ENCODE measurements at places on chromosomes 7 and 10.

DNA sequence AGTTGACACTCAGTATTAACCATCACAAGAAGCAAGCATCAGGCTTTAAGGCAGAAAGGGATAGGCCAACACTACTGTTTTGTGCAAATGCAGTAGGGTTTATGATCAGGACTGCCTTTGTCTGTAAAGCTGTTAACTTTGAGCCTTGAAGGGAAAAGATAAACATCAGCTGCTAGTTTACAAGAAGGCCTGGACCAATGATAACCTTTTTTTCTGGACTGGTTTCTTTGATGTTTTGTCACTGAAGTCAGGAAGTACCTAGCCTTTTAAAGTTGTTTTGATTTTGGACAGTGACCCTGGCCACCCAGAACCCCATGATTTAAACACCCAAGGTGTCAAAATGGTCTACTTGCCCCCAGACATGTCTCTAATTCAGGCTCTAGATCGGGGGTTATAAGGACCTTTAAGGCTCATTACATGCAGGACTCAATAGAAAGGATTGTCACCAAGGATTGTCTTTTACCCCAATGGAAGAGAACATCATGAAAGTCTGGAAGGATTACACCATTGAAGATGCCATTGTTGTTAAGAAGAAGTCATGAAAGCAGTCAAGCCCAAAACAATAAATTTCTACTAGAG lies 50.1 kb downstream of the CROT start:
- no peak for DNase-seq

- DNase-seq = no peak
Observed at GRCh38 chr7:134062460-134062859, 64.7 kb upstream of the LRGUK start.

- DNase-seq = no peak
Observed at GRCh38 chr10:61757001-61757400, 94.3 kb downstream of the CABCOCO1 start.

- DNase-seq = no peak
Observed at GRCh38 chr7:158997471-158997870, 141.1 kb downstream of the DYNC2I1 start.

DNA sequence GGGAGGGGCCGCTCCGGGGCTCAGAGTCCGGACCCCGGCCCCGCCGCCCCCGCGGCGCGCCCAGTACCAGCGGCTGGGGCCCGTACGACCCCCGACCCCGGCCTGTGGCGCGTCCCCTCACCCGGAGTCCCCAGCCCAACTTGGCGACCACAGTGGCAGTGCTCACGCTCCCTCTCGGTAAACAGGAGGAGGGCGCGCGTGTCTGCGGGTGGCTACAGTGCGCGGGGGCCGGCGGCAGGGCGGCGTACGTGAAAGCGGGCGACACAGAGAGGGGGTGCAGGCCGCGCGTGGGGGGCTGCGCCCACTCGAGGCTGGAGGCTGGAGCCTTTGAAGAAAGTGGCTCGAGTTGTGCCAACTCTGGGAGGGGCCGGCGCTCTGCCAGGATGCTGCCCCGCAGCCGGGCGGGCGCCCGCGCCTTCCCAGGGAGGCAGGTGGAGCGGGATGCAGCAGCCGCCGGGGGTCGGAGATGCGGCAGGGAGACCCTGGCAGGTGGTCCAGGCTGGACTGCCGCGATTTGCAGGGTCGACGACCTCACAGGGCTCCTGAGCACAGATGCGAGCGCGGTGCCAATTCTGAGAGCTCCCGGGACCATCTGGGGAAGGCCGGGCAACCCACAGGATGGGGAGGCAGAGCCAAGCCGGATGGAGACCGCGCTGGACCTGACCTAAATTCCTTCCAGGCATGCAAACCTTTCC lies 655 bp downstream of the PTPRE start:
- DNase-seq = peak; percentile 38

GRCh38 chr7:84149573-84149972 lies 45.0 kb downstream of the SEMA3A start:
- no peak for DNase-seq

- no peak for DNase-seq
Observed at GRCh38 chr10:110772454-110773025, 99.2 kb upstream of the PDCD4 start.

DNA sequence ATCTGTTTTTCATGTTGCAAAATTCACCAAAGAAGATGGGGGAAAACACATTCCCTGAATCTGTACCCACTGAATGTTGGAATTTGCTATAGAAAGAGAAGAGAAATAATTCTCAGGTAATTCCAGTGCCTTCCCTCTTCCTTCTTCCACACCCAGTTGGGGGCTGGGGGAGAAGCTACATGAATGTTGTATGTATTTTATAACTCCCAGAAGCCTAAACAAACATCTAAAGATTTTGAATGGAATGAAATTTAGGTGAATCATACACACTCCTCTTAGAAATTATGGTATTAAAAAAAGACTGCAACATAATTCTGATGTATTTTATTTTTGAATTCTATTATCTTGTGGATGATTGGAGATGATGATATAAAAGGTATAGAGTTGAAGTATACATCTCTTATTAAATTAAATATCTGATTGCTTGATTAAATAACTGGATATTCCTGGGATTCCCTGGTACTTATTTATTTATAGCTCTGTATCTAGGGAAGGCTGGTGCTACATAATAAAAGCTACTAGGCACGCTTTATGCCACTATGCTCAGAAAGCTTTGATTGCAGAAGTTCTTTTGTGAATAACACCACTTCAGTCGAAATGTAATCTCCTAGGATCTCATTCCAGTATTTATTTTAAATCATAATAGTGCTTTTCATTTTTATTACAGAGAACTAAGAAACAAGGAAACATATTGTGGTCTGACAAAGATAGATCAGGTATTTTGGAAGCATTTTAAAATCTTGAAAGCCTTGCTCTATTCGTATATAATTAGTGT lies 98.5 kb downstream of the MCU start:
- no peak for DNase-seq

DNA sequence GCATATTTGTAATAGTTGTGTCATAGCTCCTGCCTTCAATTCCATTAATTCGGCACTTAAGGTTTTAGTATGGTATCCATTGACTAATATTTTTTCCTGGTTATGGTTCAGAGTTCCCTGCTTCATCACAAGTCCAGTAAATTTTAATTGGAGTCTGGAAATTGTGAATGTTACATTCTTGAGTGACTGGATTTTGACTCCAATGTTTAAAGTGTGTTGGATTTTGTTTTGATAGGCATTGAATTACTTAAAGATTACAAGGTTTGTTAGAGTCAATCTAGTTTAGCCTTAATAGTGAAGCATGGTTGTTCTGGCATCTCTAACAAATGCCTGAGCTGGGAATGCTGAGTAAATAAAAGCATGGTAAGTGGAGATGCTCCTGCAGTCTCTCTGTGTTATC lies 326.6 kb upstream of the IGFBP3 start:
- no peak for DNase-seq

GRCh38 chr7:42253316-42253715 lies 16.3 kb upstream of the GLI3 start:
- no peak for DNase-seq

DNA sequence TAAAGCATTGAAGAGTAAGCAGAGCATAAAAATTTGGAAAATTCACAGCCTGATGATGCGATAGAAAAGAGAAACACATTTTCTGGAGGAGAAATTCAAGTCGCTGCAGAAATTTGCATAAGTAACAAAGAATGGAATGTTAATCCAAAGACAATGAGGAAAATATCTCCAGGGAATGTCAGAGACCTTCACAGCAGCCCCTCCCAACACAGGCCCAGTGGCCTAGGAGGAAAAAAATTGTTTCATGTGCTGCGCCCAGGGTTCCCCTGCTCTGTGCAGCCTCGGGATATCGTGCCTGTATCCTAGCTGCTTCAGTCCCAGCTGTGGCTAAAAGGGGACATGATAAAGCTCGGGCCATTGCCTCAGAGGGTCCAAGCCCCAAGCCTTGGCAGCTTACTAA lies 206.8 kb downstream of the TPK1 start:
- DNase-seq = no peak

DNA sequence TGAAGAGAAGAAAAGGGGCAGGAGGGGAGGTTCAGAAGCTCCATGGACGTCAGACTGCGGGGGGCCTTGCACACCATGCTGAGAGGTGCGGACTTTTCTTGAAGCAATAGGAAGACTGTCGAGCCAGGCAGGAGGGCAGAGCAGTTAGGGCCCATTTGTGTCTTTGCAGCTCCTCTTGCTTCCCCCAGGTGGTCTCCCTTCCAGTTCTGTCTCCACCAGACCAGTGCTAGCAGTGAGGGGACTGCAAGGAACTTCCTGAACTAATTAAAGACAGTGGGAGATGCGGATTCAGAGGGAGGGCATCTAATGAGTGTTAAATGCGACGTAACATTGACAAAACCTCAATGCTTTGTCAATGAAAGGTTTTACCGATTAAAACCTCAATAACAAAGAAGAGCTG lies 225.4 kb downstream of the USP6NL start:
- DNase-seq = no peak

DNA sequence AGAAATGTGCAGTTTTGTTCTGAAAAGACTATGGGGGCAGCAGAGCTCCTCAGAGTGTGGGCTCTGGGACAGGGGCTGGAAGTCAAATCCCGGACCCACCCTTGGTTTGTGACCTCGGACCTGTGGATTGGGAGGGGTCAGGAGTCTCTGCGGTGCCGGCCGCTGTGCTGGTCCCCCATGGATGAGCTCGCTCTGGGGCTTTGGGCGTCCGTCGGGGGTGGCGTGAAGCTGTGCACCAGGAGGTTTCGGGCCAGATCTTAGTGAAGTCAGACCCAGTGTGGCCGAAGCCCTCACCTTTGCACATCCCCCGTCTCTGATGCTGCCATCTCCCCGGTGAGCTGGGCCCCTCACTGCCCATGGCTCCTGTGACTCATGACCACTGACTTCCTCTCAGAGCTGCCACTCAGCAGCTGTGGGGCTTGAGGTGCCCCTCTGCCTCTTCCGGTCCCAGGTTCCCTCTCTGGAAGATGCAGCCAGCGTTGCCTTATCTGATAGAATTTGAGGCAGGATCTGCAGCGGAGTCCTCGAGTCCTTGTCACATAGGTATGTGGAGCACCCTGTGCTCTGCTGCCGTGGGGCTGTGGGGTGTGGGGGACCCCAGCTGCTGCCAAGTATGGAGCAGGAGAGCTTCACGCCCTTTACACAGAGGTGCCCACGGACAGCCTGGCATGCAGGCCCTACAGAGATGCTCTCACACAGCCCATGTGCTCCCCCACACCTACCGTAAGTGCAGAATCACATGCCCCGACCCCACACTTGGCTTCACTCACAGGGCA lies 11.4 kb upstream of the SCART1 start:
- no peak for DNase-seq

- DNase-seq = no peak
Observed at GRCh38 chr7:159048656-159049055, 96.0 kb downstream of the VIPR2 start.

GRCh38 chr10:55305285-55305684 lies 504.3 kb upstream of the PCDH15 start:
- DNase-seq = no peak

GRCh38 chr10:32149252-32149955 lies 93.2 kb upstream of the KIF5B start:
- DNase-seq = no peak

GRCh38 chr7:111953611-111954010 lies 252.6 kb downstream of the DOCK4 start:
- DNase-seq = no peak

DNA sequence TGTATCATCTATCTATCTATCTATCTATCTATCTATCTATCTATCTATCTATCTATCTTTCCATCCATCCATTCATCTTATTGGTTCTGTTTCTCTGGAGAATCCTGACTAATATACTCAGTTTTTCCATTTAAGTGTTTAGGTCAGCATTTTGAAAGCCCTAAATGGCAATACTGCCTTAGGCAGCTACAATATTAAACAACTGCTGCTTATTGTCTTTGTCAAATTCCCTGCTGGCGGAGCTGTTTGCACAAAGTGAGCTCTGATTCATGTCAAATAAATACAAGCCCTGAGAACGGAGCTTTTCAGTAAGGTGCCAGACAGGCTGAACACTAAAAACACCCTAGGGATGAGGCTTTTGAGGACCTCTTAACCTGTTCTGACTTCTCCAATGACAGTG lies 7.1 kb upstream of the KLHL7 start:
- no peak for DNase-seq

DNA sequence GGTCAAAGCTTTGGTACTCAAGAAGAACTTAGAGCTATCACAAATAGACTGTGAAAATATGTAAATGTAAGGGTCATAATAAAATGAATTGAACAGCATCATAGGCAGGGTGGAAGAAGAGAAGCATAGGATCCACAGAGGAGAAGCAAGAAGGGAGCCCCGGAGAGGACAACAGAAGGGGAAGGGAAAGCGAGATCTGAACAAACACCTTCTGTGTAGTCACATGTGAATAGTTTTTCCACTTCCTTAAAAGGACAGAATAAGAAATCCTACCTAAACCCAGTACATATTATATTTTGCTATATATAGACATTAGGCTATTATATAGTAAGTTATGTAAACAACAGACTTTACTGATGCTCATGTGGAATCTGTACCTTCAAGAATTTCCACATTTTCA lies 160.2 kb downstream of the DKK1 start:
- no peak for DNase-seq

- DNase-seq = no peak
Observed at GRCh38 chr10:93820434-93820833, 62.7 kb downstream of the LGI1 start.

GRCh38 chr7:50826371-50827172 lies 43.9 kb upstream of the GRB10 start:
- DNase-seq = no peak

- DNase-seq = no peak
Observed at GRCh38 chr10:19862811-19863515, 46.7 kb downstream of the PLXDC2 start.

GRCh38 chr7:48964074-48964473 lies 39.7 kb downstream of the CDC14C start:
- DNase-seq = no peak

DNA sequence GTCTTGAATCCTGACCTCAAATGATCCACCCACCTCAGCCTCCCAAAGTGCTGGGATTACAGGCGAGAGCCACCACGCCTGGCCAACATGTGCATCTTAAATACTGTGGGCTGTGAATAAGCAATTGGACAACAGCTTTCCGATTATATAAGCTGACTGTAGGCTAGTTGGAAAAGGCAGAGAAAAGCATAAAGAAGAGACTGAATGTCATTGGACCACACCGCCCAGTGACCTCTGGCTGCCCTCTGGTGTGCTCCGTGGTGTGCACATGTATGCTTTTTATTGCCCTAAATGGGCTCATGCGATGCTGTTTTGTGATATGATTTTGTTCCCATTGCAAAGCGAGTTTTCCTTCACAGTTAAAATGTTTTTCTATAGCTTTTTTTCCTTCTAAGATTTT lies 15.4 kb upstream of the CSGALNACT2 start:
- DNase-seq = no peak

- no peak for DNase-seq
Observed at GRCh38 chr7:121002757-121003200, 14.3 kb downstream of the CPED1 start.

DNA sequence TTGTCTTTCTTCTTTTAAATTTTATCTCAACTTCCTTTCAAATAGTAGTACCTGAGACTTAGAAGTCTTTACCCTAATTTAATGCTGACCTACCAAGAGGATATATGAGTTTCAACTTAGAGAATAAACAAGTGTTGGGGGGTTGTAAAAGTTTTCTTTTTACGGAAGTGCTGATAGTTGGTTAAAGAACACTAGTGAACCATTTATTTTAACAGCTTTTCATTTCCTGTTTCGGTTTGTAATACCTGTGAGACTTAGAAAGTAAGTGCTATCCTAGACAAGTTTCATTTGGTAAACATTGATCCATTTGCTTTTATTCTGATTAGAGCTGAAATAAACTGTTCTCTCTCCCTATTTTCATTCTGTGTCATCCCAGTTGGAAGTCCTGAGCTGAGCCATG lies 683.1 kb upstream of the SORCS1 start:
- DNase-seq = no peak
